NCI-H526 treated with DMSO at 0.1 percent for 48 hours (cell line): ENCODE measurements at places on chromosomes 6 and 20.

DNA sequence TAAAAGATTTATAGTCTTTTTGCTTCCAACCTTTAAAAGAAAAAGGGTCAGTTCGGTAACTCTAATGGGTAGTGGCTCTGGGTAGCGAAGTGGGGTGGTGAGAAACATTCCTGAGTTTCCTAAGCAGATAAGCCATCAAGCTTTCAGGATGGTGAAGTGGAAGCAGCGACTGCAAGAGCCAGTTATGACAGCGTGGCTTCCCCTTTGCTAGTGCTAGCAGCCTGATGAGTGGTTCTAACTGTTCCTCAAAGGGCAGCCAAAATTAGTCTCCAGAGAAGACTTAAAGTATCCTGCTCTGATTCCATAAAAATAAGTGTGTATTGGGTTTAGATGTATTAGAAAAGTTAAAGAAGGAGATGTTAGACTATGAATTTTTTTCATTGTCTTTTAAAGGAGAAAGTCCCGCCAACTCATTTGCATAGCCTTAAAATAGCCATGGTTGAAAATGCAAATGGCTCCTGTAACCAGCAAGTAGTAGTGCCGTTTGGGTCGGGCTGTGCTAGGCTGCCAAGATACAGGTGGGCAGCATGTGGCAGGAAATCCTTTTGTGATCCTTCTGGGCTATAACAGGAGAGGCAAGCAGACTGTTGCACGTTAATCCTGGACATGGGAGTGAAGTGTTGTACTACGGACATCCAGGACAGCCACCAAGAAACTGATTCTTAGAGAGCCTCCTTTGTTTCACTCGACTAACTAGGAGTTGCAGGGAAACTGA, 18.0 kb downstream of the ELOVL2 start:
- peak; percentile 94 for DNase-seq

DNA sequence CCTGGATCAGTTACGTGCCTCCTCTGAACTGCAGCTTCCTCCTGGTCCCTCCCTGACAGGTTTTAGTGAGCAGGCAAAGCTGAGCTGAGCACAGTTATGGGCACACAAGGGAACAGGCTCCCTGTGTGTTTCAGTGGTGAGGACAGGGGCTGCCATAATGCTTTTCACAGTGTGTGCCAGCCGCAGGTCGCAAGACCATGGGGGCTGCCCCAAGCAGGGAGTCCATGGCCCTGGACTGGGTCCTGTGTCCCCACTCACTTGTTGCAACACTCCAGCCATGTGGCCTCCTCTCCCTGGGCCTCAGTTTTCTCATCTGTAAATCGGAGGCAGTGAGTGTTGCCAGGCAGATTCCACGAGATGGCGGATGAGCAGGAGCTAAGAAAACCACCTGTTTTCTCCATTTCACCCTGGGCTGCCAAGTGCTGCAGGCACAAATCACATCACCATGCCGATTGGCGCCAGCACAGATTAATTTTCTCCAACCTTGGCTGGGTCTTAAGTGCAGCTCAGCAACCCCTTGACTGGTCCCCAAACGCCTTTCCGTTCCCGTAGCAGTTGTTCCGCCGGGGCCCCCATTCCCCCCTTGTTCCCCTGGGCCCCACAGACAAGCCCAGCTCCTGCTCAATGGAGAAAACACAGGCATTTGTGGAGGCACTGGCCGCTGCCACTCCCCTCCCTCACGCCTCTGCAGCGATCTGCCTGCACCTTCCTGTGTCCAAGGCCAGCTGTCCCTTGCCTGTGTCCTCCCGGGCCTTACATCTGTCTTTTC, 57.1 kb upstream of the NNAT start:
- no peak for DNase-seq

GRCh38 chr20:21323640-21324039, 20.5 kb downstream of the XRN2 start:
- no peak for DNase-seq

DNA sequence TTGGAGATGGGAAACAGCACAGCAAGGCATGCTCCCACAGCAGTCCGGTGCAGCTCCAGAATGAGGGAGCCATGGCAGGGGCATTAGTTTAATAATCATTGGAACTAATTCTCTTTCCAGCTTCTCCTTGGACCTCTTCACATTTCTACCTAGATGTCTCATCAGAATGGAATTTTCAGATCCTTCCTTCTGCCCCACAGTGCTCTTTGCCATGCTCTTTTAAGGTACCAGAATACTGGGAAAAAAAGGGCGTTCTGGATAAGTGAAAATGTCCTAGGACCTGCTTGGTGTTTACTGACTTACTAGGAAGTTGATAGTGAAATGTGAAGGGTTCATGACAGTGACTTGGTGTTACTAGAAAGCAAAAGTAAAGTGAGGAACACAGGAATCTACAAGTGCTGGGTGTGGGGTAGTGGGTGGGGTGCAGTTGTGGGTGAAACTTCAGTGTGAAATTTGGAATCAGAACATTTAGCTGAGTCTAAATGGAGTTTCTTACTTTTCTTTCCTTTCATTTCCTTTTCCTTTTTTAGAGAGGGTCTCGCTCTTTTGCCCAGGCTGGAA, 207.1 kb downstream of the ARID1B start:
- DNase-seq, result no peak

DNA sequence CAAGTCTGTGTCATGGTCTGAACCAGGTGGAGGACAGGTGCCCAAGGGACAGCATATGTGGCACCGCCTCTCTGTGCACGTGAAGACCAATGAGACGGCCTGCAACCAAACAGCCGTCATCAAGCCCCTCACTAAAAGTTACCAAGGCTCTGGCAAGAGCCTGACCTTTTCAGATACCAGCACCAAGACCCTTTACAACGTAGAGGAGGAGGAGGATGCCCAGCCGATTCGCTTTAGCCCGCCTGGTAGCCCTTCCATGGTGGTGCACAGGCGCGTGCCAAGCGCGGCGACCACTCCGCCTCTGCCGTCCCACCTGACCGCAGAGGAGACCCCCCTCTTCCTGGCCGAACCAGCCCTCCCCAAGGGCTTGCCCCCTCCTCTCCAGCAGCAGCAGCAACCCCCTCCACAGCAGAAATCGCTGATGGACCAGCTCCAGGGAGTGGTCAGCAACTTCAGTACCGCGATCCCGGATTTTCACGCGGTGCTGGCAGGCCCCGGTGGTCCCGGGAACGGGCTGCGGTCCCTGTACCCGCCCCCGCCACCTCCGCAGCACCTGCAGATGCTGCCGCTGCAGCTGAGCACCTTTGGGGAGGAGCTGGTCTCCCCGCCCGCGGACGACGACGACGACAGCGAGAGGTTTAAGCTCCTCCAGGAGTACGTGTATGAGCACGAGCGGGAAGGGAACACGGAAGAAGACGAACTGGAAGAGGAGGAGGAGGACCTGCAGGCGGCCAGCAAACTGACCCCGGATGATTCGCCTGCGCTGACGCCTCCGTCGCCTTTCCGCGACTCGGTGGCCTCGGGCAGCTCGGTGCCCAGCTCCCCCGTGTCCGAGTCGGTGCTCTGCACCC, 109.5 kb upstream of the RAB32 start:
- DNase-seq, result no peak

- DNase-seq, result no peak
Measured at GRCh38 chr6:102907181-102907580, 1513.7 kb downstream of the GRIK2 start.

DNA sequence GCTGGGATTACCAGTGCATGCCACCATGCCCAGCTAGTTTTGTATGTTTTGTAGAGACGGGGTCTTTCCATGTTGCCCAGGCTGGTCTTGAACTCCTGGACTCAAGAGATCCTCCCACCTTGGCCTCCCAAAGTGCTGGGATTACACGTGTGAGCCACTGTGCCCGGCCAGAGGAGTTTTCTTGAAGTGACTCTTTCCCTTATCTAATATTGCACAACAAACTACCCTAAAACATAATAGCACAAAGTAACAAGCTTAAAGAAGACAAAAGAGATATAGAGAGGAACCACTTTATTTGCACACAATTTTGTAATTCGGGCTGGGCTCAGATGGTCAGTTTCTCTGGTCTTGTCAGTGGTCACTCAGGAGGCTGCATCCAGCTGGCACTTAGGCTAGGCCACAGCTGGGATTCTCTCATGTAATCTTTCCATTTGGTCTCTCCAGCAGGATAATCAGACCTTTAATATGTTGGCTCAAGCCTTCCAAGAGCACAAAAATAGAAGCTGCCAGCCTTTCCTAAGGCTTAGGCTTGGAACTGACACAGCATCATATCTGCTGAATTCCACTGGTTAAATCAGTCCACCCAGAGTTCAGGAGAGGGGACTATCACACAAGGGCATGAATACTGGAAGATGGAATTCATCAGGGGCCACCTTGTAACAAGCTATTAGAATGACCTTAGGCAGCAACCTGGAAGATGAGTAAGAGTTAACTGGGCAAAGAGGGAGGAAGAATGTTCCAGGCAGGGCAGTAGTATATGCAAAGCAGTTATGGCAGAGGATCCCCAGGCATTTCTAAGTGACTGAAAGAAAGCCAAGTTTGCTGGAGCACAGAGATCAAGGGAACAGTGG, 56.7 kb upstream of the PNRC1 start:
- no peak for DNase-seq

DNA sequence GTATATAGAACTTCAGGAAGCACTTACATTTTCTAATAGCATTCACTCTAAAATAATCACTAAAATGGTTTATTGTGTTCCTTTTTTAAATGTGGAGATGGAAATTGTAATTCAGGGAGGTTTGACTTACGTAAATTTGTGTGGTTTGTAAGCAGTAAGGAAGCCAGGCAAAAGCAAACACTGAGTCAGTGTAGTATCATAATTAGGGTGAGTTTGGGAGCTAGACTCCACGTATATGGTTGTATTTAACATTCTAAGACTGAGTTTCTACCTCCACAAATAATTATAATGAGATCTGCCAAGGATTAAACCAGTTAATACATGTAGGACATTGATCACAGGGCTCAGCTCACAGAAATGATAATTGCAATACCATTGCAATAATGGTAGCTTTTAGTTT, 425.5 kb downstream of the CBLN4 start:
- no peak for DNase-seq

DNA sequence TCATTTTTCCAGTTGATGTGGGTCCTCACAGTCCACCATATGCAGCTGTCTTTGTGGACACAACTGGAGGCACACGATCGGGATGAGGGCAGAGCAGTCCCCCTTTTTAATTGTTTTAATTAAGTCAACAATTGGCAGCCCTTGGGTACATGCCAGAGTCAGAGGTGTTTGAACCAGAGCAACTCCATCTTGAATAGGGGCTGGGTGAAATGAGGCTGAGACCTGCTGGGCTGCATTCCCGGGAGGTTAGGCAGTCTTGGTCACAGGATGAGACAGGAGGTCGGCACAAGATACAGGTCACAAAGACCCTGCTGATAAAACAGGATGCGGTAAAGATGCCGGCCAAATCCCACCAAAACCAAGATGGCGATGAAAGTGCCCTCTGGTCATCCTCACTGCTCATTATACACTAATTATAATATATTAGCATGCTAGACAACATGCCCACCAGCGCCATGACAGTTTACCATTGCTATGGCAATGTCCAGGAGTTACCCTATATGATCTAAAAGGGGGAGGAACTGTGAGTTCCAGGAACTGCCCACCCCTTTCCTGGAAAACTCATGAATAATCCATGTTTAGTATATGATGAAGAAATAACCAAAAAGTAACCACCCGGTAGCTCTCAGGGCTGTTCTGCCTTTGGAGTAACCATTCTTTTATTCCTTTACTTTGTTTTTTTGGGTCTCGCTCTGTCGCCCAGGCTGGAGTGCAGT, 31.8 kb upstream of the BLCAP start:
- DNase-seq, result no peak

DNA sequence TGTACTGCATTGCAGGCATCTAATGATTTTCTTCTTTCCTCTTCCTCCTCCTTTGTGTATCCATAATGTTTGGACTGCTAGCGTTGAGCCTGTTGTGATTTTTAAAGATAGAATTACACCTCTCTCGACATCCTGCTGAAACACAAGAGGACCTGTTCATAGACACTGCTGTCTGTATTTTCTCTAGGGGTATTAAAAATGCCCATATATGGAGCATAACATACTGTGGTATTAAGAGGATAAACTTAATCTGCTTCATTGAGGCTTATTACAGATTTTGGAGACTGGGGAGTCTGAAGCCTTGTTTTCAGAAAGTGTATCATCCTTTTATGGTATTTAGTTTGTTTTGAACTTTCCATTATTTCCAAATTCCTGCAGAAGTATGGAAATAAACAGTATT, 414.3 kb downstream of the CDKAL1 start:
- DNase-seq, result no peak

GRCh38 chr6:46867411-46867810, 54.3 kb downstream of the ADGRF5 start:
- DNase-seq, result no peak

DNA sequence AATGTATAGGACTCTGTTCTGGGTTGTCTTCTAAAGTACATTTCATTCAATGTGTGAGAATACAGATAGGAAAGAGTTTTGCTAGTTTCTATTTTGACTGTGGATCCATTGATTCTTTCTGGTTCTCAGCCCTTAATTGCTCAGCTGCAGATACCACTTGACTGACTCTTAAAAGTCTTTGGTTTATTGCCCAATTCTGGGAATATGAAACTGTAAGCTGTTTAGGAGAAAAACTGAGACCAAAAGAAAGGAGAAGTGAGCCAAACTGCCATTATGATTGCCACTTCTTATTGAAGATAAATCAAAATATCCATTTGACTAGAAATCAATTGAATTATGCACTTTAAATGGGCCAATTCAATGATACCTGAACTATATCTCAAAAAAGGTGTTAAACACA, 211.4 kb downstream of the ESR1 start:
- no peak for DNase-seq

GRCh38 chr6:99711302-99711701, 104.7 kb downstream of the PRDM13 start:
- DNase-seq, result no peak

- peak; percentile 61 for DNase-seq
Measured at GRCh38 chr6:156791320-156791850, 14.2 kb downstream of the ARID1B start.

DNA sequence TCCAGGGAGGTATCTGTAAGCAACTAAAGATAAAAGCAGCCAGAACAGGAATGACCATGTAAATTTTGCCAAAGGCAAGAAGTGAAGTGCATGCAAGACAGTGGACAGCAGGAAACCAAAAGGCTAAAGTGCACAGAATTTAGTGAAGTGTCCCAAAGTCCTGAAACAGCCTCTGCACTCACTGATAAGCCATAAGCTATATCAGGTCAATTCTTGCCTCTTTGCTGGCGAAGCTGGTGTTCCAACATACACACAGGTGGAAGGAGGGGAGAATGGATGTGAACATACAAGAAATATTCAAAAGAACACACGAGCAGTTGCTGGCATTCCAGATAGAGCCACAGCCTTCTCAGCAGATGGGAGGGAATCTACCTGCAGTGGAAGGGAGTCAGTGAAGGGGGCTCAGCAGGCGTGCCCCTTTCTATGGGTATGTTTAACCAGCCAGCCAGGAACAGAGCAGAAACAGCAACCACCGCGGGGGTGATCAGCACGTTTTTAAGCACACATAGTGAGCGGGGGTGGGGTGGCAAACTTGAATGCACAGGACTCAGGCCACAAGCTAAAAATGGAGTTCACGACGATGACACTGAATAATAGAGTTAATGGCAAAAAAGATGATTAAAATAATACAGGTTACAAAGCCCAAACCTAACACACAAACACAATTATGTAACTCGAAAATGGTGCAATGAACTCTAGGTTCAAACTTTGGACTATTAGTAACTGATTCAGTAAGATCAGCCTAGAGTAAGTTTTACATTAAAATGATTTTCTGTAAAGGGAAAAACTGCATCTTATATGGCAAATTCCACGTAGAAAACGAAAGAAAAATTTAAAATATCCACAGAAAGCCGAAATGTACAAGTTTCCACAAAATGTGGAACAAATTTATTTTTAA, 1.2 kb downstream of the ECI2 start:
- peak; percentile 53 for DNase-seq

- no peak for DNase-seq
Measured at GRCh38 chr20:48052475-48052835, 267.2 kb upstream of the SULF2 start.
